ENCODE measurements at places on chromosomes 3 and 15.

GRCh38 chr3:68148447-68148846, 494.0 kb upstream of the SUCLG2 start:
- ATAC-seq, result no peak

DNA sequence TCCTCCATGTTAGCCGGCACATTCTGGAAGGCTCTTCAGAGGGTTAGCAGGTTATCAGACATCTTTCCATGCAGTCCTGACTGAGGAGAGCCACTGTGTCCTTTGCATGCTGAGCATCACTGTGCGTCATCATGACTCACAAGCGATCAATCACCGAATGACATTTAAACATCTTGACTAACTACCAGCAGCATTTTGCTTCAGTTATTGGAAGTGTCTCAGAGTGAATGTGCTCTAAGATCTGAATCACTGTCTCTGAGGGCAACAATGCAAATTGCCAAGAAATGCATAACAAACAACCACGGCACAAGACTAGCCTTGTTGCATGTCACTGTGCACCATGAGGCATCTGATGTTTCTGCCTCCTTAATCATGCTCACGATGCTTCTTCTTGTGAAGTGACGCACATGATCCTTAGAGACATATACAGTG, 18.3 kb upstream of the ATP8B4 start:
- peak; percentile 52 for ATAC-seq

- ATAC-seq, result no peak
Observed at GRCh38 chr3:98513091-98513511, 9.6 kb downstream of the CLDND1 start.

DNA sequence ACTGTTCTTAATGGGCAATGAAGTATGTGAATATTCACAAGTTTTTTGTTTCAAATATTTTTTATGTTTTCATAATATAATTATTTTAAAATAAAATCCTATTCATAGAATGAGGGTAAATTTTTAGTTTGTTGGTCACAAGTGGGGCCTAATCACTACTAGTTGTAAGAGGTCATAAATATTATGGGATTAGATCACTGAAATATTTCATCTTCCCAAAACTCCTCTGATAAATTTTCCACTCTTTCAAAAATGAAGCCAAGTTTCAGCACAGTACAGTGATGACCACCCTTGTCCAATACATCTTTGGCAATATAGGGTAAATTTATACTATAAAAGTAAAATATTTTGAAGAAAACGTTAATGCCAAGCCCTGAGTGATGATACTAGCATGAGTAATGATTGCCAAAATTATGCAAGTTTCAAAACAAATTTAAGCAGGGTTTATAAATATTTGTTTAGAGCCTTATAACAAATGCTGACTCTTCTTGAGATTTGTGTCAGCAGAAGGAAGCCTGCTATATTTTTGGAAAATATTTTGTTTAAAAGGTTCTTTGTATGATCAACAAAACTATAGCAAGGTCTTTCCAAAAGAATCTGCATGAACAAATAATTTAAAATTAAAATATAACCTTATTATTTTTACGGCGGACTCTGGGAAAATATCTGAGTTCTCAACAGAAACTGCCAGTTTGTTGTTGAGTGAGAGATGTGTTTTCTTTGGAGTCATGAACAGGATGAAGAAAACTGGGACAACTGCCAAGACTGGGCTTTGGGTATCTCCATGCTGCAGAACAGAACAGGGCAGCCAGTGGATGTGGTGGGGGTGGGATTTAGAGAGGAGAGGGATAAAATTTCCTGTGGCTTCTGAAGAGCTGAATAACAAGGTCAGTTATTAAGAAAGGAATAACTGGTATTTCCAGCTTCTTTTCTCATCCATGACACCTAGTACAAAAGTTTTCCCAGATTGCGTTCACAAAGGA, 17.9 kb upstream of the TM4SF1 start:
- peak; percentile 66 for ATAC-seq

GRCh38 chr3:21356402-21356801, 394.6 kb downstream of the ZNF385D start:
- no peak for ATAC-seq

DNA sequence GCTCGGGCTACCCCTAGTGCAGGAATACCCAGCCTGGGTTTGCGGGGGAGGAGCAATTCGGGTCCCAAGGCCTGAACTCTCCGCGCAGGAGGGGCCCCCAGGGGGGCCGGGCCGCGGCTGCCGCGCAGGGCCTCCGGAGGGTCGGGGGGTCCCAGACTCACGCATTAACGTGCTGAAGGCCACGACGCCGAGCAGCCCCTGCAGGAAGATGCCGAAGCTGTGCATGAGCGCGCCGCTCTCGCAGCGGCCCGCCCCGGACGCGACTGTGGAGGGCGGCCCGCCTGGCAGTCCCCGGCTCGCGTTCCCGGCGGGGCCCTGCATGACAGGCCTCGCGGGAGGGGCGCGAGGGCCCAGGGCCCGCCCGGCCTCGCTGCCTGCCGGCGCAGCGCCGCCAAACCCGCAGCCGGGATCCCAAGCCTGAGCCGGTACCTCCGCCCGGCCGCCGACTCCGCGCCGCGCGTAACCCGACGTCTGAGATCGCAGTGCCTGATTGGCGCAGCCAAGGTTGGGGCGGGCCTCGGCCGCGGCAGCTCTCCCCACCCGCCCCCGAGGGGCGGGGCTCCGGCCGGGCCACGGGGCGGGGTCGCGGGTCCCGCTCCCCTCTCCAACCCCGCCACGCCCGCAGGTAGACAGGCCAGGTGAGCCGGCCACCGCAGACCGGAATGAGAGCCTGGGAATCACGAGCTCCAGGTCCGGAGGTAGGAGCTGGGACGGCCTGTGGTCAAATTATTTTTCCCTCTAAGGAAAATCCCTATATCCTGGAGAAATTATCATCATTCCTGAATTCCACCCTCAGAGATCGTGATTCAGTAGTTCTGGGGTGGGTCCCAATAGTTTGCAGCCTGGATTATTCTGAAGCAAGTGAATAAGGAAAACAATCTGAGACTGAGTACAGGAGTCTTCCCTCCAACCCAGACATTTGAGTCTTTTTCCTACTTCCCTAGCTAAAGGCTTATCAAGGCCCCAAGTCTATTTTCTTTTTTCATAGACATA, at the start of gene STIMATE:
Gene STIMATE, minus strand, starts transcription at position 419 of the 993 bp plus-strand sequence. Its CDS starts 98 bp downstream, at position 321.
- peak; percentile 100 for ATAC-seq

GRCh38 chr3:171817074-171817800, 7.0 kb upstream of the PLD1 start:
- ATAC-seq, result no peak

DNA sequence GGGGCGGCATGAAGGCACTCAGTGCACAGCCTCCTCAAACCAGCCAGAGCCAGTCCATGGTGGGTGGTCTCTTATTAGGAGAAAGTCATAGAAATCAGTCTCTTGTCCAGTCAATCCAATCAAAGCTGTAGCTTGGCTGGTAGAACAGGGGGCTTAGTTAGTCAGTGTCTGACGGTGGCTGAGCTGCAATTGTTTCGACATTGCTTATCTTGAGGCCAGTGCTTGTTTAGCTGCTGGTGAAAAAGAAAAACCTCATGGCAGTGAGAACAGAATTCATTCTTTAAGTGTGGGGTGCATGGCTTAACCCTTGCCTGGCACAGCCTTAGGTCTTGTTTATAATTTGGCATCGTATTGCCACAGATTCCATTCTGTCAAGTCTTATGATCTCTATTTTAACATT, 53.9 kb downstream of the FGD5 start:
- ATAC-seq, result no peak

- ATAC-seq, result peak; percentile 80
Observed at GRCh38 chr3:188776447-188776846, 395.3 kb upstream of the TPRG1 start.

Measured in SK-N-SH treated with all-trans-retinoic acid at 6 μM for 48 hours (cell line).